ENCODE measurements at places on chromosomes 2 and 18.

GRCh38 chr18:37457341-37457740 is 108.3 kb downstream of the CELF4 start:
- no peak for DNase-seq
- no peak overlapping the region for H3K4me3 ChIP-seq
- H3K36me3 ChIP-seq: no peaks in the 10 kb centered on the region
- no peaks in the 10 kb centered on the region for H3K27me3 ChIP-seq

DNA sequence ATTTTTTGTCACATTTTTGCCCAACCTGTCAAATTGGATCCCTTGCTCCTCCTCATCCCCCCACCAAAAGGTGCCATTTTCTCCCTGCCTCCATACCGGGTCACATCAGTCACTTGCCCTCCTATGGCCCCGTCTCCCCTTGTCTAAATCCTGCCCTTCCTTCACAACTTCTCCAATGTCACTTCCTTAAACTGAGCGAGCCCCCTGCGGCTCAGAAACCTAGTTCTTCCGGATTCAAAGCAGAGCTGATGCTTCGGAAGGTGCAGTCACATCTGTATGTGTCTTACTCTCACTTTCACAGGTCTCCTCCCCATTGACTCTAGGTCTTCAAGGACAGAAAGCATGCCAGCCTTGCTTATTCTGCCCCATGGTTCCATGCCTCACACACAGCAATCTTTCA is 22.1 kb downstream of the TNP1 start:
- no peak overlapping the region for H3K4me3 ChIP-seq
- H3K27me3 ChIP-seq: no peaks in the 10 kb centered on the region
- no peaks in the 10 kb centered on the region for H3K4me1 ChIP-seq
- H3K36me3 ChIP-seq: no peaks in the 10 kb centered on the region

DNA sequence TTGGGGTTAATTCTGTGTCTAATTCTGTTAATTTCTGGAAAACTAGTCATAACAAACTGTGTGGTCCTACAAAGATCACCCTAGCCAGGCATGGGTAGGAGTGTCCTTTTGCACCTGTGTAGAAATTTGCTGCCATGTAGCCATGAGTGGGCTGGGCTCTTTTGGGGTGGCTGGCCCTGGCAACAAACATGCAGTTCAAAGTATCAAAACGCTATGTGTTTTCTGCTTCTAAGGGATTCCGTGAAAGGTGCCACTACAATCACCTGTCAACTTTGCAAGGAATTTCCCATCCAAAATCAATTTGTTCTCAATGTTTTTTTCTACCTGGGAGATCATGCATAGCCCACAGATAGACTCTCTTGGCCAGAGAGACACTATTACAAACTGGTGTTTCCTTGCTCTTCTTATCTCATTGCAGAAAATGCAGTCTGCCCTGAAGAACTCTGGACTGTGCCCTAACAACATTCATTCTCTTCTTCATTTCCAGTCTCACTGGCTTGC is 537.7 kb upstream of the ID2 start:
- no peak overlapping the region for H3K4me3 ChIP-seq
- DNase-seq: no peak
- no peak overlapping the region for H3K27ac ChIP-seq

GRCh38 chr2:85594715-85595300 is 737 bp upstream of the RNF181 start:
- no peaks in the 10 kb centered on the region for H3K27me3 ChIP-seq
- H3K4me3 ChIP-seq: peak overlapping the region; percentile 88
- peak overlapping the region; percentile 96 for H3K27ac ChIP-seq
- no peak for DNase-seq
- H3K4me1 ChIP-seq: peaks cover 50% of the 10 kb centered on the region

DNA sequence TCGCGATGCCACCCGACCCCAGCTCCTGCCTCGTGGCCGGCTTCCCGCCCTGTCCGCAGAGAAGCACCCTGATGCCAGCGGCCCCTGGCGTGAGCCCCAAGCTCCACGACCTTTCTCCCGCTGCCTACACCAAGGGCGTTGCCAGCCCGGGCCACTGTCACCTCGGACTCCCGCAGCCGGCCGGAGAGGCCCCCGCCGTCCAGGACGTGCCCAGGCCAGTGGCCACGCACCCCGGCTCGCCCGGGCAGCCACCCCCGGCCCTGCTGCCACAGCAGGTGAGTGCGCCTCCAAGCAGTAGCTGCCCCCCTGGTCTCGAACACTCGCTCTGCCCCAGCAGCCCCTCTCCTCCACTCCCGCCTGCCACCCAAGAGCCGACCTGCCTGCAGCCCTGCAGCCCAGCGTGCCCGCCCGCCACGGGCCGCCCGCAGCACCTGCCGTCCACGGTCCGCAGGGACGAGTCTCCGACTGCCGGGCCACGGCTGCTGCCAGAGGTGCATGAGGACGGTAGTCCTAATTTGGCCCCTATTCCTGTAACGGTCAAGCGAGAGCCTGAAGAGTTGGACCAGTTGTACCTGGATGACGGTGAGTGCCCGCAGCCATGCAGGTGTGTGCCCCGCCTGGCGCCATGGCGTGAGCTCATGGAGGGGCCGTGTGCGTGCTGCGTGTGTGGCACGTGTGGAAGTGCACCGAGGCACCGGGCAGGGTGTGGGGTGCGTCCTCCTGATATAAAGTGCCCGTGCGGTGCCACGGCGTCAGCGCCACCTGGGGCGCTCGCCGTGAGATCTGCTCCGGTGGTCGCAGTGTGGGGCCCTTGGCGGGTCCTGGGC is 90.8 kb downstream of the NFATC1 start:
- H3K4me1 ChIP-seq: no peaks in the 10 kb centered on the region
- peaks cover 27% of the 10 kb centered on the region for H3K36me3 ChIP-seq
- no peak overlapping the region for H3K4me3 ChIP-seq
- no peak overlapping the region for H3K27ac ChIP-seq

DNA sequence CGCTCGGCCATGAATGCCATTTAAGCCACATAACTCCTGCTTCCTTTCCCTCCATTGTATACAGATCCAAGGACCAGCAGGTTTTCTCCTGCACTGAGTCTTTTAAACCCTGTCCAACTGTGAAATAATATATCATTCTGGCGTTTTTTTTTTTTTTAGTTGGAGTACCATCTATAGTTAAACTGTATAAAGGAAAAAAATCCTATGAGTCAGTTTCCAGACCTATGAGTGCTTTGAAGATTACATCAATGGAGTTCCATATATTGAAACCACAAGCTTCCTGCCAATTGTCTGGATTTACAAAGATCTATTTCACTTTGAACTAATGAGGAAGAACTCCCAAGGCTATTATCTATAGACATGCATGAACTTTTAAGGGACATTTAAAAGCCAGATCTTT is 2.4 kb upstream of the MALT1 start:
- no peaks in the 10 kb centered on the region for H3K36me3 ChIP-seq
- no peak overlapping the region for H3K4me3 ChIP-seq
- DNase-seq: no peak
- peaks cover 17% of the 10 kb centered on the region for H3K4me1 ChIP-seq
- H3K27ac ChIP-seq: no peak overlapping the region

GRCh38 chr2:98924038-98924830 is 11.8 kb downstream of the CRACDL start:
- H3K36me3 ChIP-seq: no peaks in the 10 kb centered on the region
- DNase-seq: no peak
- H3K4me3 ChIP-seq: no peak overlapping the region
- no peaks in the 10 kb centered on the region for H3K27me3 ChIP-seq
- H3K27ac ChIP-seq: no peak overlapping the region

DNA sequence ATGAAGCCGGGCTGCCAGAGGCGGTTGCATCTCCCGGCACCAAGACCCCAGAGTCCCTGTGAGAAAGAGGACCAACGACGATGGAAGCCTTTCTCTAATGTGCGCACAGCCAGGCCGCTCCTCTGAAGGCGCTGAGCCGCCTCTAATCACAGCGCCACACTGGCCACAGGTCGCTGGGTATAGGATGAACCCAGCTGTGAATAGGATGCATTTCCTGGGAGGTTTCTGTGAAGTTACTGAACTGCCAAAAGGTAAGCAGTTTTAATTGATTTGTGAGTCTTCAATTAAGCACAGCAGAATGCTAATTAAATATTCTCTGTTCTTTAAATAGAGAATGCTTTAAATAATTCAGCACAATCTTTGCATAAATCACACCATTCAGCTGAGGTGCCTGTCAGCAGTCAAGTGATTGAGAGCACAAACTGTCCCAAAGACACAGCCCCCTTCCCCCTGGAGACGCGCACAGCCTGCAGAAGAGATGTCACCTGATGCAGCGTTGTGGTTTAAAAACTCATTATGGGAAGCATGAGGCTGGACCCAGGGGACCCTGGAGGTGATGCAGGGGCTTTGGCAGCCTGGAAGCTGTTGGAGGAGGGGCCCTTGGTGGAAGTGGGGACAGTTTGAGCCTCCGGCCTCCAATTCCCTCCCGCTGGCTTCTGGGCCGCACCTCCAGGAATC is 98.1 kb downstream of the RTP5 start:
- no peak overlapping the region for H3K4me3 ChIP-seq
- no peak overlapping the region for H3K27ac ChIP-seq
- no peaks in the 10 kb centered on the region for H3K36me3 ChIP-seq
- no peaks in the 10 kb centered on the region for H3K27me3 ChIP-seq
- no peak for DNase-seq
- no peaks in the 10 kb centered on the region for H3K4me1 ChIP-seq

DNA sequence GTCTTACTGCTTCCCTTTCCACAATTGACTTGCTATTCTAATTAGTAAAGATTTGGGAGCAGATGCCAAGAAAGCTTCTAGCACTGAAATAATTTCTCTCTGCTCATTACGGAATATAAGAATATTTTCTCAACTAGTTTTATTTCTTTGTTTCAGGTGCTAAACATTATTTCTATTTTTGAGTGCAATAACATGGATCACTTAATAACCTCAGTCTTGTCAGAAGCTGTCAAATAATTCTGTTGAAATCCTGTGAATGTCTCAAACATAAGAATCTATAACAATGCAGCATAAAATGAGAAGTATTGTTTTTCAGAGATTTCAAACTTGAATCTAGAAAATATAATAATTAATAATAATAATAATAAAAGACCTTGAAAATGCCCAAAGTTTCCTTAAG is 1221.0 kb downstream of the DSC3 start:
- no peak for DNase-seq
- no peaks in the 10 kb centered on the region for H3K36me3 ChIP-seq
- no peaks in the 10 kb centered on the region for H3K4me1 ChIP-seq
- H3K27ac ChIP-seq: no peak overlapping the region

DNA sequence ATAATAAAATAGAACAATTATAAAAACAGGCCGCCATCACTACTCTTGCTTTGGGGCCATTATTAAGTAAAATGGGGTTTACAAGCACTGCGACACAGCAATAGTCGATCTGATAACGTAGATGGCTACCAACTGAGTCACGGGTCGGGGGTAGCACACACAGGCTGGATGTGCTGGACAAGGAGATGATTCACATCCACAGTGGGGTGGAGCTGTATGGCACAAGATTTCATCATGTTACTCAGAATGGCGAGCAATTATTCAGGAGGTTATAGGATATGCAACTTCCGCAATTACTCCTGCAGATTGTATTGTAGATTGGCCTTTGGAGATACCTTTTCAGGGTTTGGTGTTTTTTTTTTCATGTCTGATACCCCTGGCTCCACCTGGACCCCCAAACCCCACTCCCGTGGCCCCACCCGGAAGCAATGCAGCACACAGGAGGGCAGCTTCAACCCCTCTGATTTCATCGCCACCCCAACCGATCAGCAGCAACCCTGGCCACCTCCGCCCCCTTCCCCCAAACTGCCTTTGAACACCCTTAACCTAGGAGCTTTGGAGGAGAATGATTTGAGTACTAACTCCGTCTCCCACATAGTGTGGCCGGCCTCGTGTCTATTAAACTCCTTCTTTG is 21.4 kb upstream of the MLPH start:
- no peak overlapping the region for H3K4me3 ChIP-seq
- DNase-seq: no peak
- no peak overlapping the region for H3K27ac ChIP-seq
- no peaks in the 10 kb centered on the region for H3K27me3 ChIP-seq
- H3K36me3 ChIP-seq: no peaks in the 10 kb centered on the region
- no peaks in the 10 kb centered on the region for H3K4me1 ChIP-seq

- H3K4me3 ChIP-seq: no peak overlapping the region
- no peaks in the 10 kb centered on the region for H3K4me1 ChIP-seq
- no peaks in the 10 kb centered on the region for H3K27me3 ChIP-seq
- no peaks in the 10 kb centered on the region for H3K36me3 ChIP-seq
- no peak overlapping the region for H3K27ac ChIP-seq
- no peak for DNase-seq
Observed at GRCh38 chr18:50429207-50429948, 54.5 kb downstream of the SKA1 start.

GRCh38 chr18:75139226-75139911 is 69.6 kb downstream of the PTGR3 start:
- H3K4me1 ChIP-seq: no peaks in the 10 kb centered on the region
- H3K27me3 ChIP-seq: no peaks in the 10 kb centered on the region
- H3K36me3 ChIP-seq: no peaks in the 10 kb centered on the region

- no peak for DNase-seq
- H3K4me3 ChIP-seq: no peak overlapping the region
- no peak overlapping the region for H3K27ac ChIP-seq
- H3K27me3 ChIP-seq: no peaks in the 10 kb centered on the region
- no peaks in the 10 kb centered on the region for H3K36me3 ChIP-seq
Observed at GRCh38 chr2:72803626-72804320, 22.1 kb downstream of the EXOC6B start.

- no peaks in the 10 kb centered on the region for H3K36me3 ChIP-seq
- H3K27me3 ChIP-seq: no peaks in the 10 kb centered on the region
- H3K4me3 ChIP-seq: no peak overlapping the region
- no peak overlapping the region for H3K27ac ChIP-seq
- no peak for DNase-seq
- peaks cover 4% of the 10 kb centered on the region for H3K4me1 ChIP-seq
Observed at GRCh38 chr2:96119389-96119751, 3.0 kb upstream of the ADRA2B start.

GRCh38 chr2:3631851-3632659 is 25.9 kb upstream of the ALLC start:
- peak; percentile 18 for DNase-seq
- no peaks in the 10 kb centered on the region for H3K36me3 ChIP-seq
- H3K4me3 ChIP-seq: no peak overlapping the region
- H3K27ac ChIP-seq: no peak overlapping the region
